ENCODE measurements at places on chromosomes 2 and 18.

DNA sequence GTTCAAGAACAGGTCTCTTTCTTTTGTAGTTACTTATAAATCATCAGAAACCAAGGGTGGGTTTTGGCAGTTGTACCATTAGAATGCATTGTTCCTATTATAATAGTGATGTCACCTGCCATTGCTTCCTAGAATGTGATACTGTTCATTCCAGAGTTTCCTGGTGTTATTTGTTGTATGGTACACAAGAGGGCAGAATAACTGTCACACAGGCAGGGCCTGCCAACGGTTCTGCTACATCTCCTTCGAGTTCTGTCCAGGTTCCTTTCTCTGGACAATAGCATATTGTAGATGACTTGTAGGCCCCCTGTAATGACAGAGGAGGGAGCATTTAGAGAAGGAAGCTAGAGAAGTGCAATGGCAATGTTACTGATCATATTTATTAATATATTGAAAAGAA is 98.3 kb downstream of the KLHL14 start:
- DNase-seq = no peak

- DNase-seq = peak; percentile 7
Measured at GRCh38 chr2:3986063-3986462, 282.7 kb downstream of the DCDC2C start.

- peak; percentile 26 for DNase-seq
Measured at GRCh38 chr2:101047075-101047766, 45.1 kb downstream of the RPL31 start.

DNA sequence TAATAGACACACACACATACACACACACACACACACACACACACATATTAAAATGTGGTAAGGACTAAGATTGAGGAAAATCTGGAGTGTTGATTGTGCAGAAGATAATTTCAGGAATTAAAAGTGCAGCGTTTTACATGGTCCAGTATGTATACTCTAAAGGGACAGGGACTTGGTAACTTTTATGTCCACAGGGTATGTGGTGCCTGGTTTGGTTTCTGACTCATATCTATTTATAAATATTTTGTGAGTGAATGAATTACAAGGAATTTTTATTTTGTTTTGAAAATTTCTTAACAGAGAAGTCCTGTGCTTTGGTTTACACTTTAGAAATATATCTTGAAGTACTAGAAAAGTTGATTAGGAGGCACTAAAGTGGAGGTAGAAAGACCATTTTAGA is 287.7 kb upstream of the NXPH2 start:
- no peak for DNase-seq

DNA sequence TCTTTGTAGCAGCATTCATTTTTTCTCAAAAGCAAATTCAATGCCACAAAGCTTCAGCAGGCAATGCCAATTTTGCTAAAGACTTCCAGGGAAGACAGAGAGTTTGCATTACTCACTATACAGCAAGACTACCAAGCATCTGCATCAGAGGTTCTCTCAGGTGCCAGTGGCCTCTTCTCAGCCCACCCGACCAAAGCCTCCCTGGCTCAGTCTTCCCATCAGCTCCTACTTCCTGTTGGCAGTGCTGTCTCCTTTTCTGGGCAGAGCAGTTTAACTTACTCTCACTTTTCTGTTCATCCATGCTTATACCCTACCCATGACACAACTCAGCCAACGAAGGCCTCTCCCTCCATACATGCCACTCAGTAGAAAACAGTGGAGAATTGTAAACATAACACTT is 157.1 kb downstream of the TRABD2A start:
- DNase-seq = no peak

- DNase-seq = peak; percentile 43
Measured at GRCh38 chr2:156486147-156486546, 50.0 kb downstream of the GPD2 start.

DNA sequence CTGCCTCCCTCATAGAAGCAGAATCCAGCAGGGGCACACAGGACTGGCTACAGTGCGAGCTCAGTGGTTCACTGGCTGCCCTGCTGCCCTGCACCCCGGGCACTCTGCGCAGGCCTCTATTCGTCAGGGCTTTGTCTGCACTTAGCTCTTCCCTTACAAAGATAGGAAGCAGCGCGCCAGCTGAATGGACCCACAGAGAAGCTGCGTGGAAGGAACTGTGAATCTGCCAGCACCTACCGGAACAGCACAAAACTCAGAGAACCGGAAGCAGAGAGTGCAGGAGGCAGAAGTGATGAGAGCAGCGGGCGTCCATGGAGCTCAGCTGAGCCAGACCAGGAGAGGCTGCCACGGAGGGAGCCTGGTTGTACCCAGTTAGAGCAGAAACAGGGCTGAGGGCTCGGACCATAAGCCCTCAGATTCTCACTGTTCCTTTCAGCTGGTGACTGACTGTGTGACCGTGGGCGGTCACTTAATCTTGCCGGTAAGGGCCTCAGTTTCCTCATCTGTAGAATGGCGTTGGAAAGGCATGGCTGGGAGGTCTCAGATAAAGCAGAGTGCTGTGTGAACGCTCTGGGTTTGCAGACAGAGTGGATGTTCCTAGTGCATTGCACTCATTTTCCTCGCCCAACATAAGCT is 23.1 kb upstream of the SLC66A3 start:
- no peak for DNase-seq

DNA sequence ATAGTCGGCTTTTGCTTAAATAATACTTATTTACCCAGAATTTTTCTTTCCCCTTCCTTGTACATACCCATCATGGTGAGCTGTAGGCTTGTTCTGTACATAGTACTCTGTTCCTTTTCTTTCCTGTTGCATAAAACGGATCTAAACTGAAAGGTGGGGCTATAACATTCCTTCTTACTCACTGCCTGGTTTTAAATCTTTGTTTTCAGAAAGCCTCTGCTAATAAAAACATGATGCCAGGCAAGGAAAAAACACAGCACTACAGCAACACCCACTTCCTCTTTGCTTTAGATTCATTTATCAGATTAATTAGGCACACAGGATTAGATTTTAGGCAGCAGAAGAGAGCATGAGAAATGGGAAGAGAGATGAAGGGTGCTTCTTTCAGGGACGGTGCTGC is 19.6 kb upstream of the STON1 start:
- peak; percentile 49 for DNase-seq

DNA sequence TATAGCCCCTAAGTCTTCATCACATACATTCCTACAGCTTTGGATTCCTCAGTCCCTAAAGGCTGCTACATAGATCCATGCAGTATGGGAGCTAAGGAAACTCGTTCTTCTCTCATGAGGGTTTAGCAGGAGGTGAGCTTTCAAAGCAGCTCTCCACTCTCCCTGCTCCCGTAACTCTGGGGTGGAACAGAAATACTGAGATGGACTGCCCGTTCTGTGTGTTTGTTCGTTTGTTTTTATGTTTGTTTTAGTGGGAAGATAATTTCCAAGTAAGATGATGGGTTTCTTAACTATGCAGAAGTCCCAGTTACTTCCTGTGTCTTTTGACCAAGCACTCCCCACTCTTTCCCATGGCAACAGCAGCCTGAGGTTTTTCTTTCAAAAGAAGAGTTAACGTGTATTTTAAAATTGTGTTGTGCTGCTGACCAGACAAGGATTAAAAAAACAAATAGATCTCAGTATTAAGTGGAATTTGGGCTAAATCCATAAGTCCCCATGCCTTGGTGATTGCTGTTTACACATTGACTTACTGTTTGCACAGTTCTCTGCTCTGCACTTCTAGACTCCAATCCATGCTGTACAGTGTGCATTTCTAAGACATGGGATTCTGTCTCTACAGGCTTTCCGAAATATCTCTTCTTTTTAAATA is 156.4 kb upstream of the SH3BP4 start:
- peak; percentile 61 for DNase-seq

GRCh38 chr2:19073522-19073921 is 284.9 kb downstream of the OSR1 start:
- DNase-seq = peak; percentile 80

DNA sequence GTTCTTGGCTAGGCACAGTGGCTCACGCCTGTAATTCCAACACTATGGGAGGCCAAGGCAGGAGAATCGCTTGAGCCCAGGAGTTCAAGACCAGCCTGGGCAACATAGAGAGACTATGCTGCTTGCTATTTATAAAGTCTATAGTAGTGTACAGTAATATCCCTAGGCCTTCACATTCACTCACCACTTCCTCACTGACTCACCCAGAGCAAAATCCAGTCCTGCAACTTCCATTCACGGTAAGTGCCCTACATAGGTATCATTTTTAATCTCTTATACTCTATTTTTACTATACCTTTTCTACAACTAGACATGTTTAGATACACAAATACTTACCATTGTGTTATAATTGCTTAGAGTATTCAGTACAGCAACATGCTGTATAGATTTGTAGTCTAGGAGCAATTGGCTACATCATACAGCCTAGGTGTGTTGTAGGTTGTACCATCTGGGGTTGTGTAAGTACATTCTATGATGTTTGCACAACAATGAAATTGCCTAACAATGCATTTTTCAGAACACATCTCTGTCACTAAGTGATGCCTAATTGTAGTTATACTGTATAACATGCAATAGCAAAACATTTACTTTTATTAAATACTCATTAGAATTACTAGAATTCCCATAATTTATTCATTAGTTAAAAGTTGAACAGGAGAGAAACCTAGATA is 8.8 kb downstream of the DHX57 start:
- no peak for DNase-seq

- peak; percentile 71 for DNase-seq
Measured at GRCh38 chr2:15561574-15562344, 625 bp upstream of the NBAS start.

DNA sequence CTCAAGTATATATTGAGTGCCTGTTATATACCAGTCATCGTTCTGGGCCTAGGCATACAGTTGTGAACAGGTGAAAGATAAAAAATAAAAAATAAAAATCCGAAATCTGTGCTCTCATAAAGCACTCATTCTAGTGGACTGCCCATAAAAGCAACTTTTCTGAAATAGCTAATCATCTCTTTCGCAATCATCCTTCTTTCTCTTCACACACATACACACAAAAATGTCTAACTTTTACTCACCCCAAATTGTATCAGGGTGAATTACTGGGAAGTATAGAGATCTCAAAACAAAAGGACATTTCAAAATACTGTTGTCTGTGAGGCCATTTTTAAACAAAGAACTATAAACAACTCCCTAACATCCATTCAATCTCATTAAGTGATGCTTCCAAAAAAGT is 29.6 kb upstream of the ORC2 start:
- DNase-seq = no peak

- peak; percentile 89 for DNase-seq
Measured at GRCh38 chr18:10912790-10913545, 236.4 kb downstream of the PIEZO2 start.

GRCh38 chr18:3511980-3512379 is 62.0 kb downstream of the TGIF1 start:
- peak; percentile 64 for DNase-seq

GRCh38 chr2:157940024-157940423 is 63.9 kb upstream of the ACVR1 start:
- DNase-seq = no peak

DNA sequence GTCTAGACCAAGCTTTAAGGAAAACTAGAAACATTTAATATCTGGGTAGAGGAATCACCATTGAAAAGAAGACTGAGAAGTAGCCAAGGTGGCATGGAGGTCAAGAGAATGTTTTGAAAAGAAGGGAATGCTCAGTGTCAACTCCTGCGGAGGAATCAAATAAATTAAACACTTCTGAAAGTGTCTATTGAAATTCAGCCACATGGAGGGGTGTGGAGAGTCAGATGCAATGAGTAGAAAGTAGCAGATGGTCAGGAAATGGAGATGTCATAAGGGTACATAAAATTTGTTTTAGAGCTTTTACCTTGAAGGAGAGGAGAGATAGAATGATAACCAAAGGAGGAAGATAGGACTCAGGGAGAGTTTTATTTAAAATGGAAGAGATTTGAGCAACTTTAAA is 35.1 kb downstream of the NLRC4 start:
- DNase-seq = no peak

GRCh38 chr2:128776461-128777195 is 458.0 kb upstream of the HS6ST1 start:
- DNase-seq = no peak

DNA sequence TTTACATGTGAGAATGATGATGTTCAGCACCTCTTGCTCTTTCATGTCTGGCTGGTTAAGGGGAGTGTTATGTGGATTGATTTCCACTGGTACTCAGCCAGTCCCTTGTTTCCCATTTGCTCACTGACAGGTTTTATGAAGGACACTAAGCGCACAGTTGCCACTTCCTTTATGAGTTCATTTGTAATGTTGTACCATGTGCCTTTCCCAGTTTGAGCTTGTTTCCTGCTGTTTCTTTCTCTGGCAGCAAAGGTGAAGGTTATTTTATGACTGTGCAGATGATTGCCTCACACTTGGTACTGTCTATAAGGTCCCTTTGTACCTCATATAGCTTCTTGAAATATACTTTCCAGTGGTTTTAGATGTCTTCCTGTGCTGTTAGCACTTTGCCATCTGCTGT is 1700.5 kb upstream of the TMEFF2 start:
- peak; percentile 12 for DNase-seq

DNA sequence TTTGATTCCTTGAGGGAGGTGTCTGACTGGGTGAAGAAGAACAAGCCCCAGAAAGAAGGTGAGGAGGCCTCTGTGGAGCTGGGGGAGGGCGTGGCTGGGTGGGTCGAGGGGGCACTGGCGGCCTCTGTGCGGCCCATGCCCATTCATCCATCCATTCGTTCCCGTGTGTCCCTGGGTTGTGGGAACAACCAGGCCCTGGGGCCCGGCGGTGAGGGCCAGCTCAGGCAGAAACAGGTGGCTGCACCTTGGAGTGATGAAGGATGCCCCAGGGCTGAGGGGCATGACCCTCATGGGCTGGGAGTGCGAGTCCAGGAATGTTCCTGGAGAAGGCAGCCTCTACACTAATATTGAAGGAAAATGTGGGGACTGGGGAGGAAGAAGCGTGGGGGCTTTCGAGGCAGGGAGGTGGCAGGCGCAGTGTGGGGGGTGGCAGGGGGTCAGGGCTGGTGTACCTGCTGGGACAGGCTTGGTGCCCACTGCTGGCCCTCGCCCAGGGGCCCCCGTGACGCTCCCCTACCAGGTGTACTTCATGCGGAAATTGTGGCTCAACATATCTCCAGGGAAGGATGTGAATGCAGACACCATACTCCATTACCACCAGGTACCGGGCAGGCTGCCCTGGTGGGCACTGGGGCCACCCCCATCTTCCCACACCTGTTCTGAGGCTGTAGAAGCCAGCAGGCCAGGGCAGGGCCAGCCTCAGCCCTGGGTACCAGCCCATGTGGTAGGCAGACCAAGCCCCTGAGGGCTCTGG is 11.2 kb upstream of the GPR17 start:
- DNase-seq = no peak

DNA sequence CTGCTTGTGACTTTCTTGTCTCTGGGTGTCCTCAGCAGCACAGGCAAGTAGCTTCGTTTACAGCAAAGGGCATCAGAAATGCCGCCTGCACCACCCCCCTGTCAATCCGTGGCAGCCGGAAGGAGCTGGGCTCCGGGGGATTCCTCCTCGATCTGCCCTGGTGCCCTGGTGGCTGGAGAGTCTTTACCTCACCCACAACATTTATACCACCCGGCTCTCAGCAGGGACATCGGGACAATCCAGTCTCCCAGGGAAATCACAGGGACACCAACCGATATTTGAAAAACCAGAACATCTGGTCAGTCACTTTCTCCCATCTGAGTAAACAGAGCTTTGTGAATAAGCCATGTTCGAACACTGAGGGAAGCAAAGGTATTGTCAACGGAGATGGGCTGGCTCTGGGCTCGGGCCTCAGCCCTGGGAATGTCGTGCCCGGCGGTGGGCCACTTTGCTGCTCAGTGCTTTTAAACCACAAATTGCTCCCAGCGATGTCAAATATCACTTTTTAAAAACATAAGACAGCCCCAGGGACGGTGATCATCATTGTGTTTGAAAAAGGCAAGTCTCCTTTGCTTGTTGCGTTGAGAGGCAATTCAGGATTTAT is 210.0 kb upstream of the SALL3 start:
- no peak for DNase-seq

GRCh38 chr2:168090366-168091135 is 156.8 kb downstream of the STK39 start:
- DNase-seq = no peak

GRCh38 chr18:75200605-75201280 is 8.2 kb downstream of the PTGR3 start:
- peak; percentile 28 for DNase-seq

All from astrocyte of the spinal cord (primary cell).